CD4-positive, alpha-beta T cell (primary cell): ENCODE measurements at places on chromosomes 4 and X.

DNA sequence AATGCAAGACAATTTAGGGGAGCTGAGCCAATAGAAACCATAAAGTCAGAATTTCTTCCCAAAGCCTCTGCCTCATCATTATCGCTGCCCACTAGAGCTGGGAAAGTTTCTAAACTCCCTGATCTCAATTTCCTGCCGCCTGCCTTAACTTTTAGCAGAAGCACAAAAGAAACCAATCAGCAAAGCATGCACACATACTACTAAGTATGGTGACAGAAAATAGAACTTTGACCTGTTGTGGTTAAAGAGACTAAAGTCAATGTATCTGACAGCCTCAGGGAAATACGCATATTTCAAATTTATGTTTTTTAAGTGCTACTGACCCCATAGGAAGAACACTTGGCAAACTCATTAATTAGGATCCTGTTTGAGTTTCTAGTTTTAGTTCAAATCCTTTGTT, 10.1 kb downstream of the STK26 start:
- H3K27ac ChIP-seq, result no peak overlapping the region
- peaks cover 13% of the 10 kb centered on the region for H3K4me1 ChIP-seq
- H3K27me3 ChIP-seq, result no peaks in the 10 kb centered on the region
- no peak overlapping the region for H3K4me3 ChIP-seq

- no peak for DNase-seq
- no peak overlapping the region for H3K4me3 ChIP-seq
- peaks cover 3% of the 10 kb centered on the region for H3K27me3 ChIP-seq
- H3K27ac ChIP-seq, result no peak overlapping the region
- H3K36me3 ChIP-seq, result no peaks in the 10 kb centered on the region
Observed at GRCh38 chr4:24999392-25000089, 31.2 kb downstream of the LGI2 start.

DNA sequence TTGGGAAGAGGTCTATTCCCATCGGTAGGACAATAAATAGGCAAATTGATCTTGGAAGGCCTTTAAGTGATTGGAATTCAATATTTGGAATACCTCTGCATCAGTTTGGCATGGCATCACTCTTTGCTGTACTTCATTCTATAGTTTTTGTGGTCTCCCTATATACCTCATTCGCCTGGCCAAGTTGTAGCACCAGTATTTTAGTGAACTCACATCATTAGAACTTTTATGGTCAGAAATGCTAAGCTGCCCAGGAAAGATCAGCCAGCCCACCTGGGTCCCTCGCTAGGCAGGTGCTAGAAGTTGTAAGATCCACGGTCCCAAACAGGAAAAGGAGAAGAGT, 40.3 kb downstream of the ZCCHC13 start:
- no peak for DNase-seq
- H3K4me1 ChIP-seq, result peaks cover 2% of the 10 kb centered on the region
- H3K36me3 ChIP-seq, result no peaks in the 10 kb centered on the region

DNA sequence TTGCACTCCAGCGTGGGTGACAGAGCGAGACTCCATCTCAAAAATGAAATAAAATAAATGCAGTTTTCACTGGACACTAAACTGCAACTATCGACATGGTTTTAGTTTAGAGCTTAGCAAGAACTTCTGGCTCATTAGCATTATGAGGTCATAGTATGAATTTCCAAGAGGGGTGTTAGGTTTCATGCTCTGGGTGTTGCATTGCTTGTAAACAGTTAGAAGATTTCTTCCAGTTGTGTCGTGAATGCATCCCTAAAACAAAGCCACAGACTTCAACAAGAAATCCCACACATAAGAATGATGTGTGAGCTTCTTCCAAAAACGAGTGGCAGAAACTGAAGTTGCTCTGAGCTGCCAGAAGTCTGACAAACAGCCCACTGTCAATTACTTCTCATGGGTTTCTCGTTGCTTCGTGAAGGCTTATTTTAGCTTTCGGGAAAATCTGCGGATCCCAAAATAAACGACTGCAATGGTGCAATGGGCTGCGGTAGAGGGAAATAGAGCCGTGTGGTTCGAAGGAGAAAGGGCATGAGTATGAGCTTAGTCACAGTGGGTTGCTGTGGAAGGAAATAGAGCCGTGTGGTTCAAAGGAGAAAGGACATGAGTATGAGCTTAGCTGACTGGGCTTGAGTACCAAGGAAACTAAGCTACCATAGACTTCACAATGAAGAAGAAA, 354.9 kb downstream of the DHRSX start:
- no peak for DNase-seq
- no peak overlapping the region for H3K27ac ChIP-seq
- no peak overlapping the region for H3K4me3 ChIP-seq
- no peaks in the 10 kb centered on the region for H3K4me1 ChIP-seq

DNA sequence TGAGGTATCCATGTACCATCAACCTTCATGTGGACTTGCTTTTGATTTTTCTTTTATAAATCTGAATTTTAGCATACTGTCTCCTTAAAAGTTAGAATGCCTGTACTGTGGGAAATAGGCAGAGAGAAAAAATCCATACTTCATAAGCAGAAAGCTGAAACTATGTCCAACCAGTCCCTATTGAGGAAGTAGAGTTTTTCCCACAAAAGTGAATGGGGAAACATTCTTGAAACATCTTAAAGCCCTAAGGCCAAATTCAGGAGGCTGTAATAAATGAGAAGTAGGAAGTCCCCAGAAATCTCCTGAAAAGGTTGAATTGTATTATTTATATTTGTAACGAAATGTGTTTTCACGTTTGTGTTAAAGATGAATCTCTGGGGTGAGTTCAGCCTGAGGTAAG, 56.3 kb downstream of the ENOX2 start:
- no peaks in the 10 kb centered on the region for H3K4me1 ChIP-seq
- no peak for DNase-seq
- no peaks in the 10 kb centered on the region for H3K27me3 ChIP-seq
- no peak overlapping the region for H3K4me3 ChIP-seq
- no peaks in the 10 kb centered on the region for H3K36me3 ChIP-seq
- no peak overlapping the region for H3K27ac ChIP-seq

DNA sequence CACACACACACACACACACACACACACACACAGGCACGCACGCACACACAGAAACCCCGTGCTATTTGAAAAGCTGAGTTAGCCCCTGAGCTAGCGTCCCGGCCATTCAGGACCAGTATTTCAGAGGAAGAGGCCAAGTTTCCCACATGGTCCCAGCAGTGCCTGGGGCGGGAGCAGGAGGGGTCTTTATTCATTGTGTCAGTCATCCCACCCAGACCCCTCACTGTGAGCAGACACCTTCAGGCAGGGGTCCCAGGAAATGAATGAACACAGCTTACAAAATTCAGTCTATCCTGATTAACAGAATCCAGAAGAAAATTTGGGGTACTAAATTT, 58.1 kb downstream of the ZFYVE28 start:
- H3K36me3 ChIP-seq, result no peaks in the 10 kb centered on the region
- H3K4me3 ChIP-seq, result no peak overlapping the region
- no peak for DNase-seq
- H3K27ac ChIP-seq, result no peak overlapping the region

DNA sequence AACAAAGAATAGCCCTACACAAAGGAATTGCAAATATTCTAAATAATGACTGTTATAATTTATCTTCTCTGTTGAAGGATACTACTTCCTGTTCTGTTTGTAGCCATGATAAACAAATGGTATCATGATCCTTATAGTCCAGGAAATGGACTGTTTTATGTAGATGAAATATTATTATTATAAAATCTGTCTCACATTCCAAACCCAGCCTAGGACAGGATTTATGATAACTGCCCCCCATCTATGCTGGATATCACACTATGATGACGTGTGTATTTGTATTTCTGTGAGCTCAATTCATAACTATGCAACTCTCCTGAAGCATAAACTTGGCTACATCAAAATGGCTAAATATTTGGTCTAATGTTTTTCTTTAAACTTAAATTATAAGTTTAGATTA, 21.3 kb downstream of the DMD start:
- no peaks in the 10 kb centered on the region for H3K4me1 ChIP-seq
- no peak for DNase-seq
- no peak overlapping the region for H3K27ac ChIP-seq
- no peaks in the 10 kb centered on the region for H3K27me3 ChIP-seq
- H3K4me3 ChIP-seq, result no peak overlapping the region

- DNase-seq, result no peak
- no peaks in the 10 kb centered on the region for H3K4me1 ChIP-seq
- no peak overlapping the region for H3K27ac ChIP-seq
- H3K36me3 ChIP-seq, result no peaks in the 10 kb centered on the region
Observed at GRCh38 chr4:73864365-73864764, 4.8 kb upstream of the CXCL1 start.

DNA sequence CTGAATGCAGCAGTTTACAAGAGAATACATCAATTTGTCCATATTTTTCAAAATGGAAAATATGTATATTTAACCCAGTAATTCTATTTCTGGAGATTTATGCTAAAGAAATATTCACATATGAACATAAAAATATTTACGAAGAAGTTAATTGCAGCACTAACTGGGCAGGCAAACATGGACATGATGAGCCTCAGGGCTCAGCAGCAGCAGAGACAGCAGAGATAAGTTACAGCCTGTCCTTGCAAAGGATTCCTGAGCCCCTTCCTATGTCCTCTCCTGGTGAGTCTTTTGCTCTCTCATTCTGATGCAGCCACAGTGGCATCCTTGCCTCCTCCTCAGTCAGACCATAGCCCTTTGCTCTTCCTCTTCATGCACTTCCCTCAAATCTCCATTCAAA, 680.6 kb upstream of the CPEB2 start:
- no peak overlapping the region for H3K27ac ChIP-seq
- H3K4me1 ChIP-seq, result no peaks in the 10 kb centered on the region
- H3K36me3 ChIP-seq, result no peaks in the 10 kb centered on the region
- no peak for DNase-seq
- no peak overlapping the region for H3K4me3 ChIP-seq
- H3K27me3 ChIP-seq, result no peaks in the 10 kb centered on the region

DNA sequence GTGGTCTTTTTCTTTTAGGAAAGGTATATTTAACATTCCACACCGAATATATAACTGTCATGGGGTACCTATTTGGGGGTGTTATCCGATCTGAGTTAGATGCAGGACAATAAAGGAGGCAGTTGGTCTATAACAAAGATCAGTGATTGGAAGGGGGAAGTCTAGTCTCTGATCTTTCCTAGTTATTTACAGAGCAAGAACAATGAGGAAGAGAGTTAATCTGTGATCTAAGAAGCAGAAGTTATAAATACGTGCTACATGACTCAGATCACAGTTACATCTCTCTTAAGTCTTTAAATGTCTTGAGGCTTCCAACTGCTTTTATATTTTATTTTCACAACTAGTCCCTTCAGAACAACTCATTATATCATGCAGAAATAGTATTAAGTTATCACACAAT, 33.2 kb upstream of the ARMCX4 start:
- H3K4me1 ChIP-seq, result no peaks in the 10 kb centered on the region
- no peaks in the 10 kb centered on the region for H3K27me3 ChIP-seq
- no peak for DNase-seq

DNA sequence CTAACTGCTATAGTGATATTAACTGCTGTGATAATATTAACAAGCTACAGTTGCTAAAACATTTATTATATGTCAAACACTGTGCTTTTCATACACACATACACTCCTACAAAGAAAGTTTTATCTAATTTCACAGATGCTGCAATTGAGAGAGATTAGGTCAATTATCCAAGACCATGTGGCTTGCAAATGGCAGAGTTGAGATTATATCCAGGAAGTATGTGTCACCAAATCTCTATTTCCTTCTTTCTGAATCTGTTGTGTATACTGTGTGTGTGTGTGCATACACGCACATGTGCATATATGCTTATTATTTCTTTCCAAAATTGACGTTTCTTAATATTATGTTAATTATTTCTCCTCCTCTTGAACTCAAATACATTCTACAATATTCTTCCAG, 775.9 kb upstream of the FTHL17 start:
- H3K27me3 ChIP-seq, result no peaks in the 10 kb centered on the region
- no peaks in the 10 kb centered on the region for H3K4me1 ChIP-seq
- no peak overlapping the region for H3K4me3 ChIP-seq
- no peak for DNase-seq

GRCh38 chrX:6163721-6164120, 64.9 kb downstream of the NLGN4X start:
- H3K36me3 ChIP-seq, result no peaks in the 10 kb centered on the region
- no peak for DNase-seq
- no peak overlapping the region for H3K4me3 ChIP-seq
- no peaks in the 10 kb centered on the region for H3K27me3 ChIP-seq

DNA sequence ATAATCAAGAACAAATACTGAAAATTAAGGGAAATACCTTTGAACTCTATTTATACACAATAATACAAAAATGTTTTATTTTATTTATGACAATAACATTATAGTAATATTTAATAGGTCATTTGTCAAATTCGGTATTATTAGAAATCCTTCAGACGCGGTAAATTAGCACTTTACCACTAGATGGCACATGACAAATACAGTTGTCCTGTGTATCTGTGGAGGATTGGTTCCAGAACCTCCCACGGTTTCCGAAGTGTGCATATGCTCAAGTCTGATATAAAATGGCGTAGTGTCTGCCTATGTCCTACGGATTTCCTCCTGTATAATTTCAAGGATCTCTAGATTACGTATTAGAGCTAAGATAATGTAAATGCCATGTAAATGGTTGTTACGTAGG, 8.1 kb upstream of the LINC00632 start:
- no peaks in the 10 kb centered on the region for H3K4me1 ChIP-seq
- no peak overlapping the region for H3K4me3 ChIP-seq
- no peak overlapping the region for H3K27ac ChIP-seq

DNA sequence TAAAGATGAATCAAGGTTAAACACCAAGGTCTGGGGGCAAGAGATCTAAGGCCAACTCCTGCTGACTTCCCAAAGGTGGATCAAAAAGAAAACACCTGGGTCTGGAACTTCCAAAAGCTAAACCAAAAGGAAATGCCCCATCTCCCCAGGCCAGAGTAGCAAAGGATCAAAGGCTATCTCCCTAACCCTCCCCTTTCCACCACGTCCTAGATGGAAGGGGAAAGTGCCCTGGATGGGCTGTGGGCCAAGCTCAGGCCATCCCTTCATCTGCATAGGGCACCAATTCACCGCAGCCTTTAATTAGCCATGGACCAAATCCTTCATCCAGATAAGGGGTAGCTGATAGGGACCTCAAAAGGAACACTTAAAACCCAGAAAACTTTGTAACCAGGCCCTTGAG, 100.2 kb downstream of the WDFY3 start:
- no peaks in the 10 kb centered on the region for H3K27me3 ChIP-seq
- H3K36me3 ChIP-seq, result no peaks in the 10 kb centered on the region
- no peaks in the 10 kb centered on the region for H3K4me1 ChIP-seq
- DNase-seq, result no peak
- H3K27ac ChIP-seq, result no peak overlapping the region
- H3K4me3 ChIP-seq, result no peak overlapping the region

DNA sequence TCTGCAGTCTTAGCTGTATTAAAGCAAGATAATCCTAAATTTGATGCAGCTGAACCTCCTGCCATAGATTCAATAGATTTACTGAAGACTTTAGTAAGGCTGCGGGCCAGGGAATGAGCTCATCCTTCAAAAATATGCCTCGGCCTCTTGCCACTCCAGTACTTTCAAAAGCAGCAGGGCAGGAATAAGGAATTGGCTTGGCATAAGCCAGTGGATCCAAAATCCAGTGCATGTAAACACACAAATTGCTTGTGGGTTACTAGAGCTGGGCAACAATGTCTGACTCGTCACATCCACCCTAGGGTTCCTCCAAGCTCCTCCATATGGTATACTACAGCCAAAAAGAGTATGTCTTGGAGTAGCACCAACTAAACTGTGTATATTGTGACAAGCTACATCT, 165.0 kb downstream of the AMELX start:
- H3K27me3 ChIP-seq, result peaks cover 3% of the 10 kb centered on the region
- no peaks in the 10 kb centered on the region for H3K36me3 ChIP-seq
- no peak for DNase-seq
- H3K4me3 ChIP-seq, result no peak overlapping the region
- no peaks in the 10 kb centered on the region for H3K4me1 ChIP-seq
